C1 segment of cervical spinal cord (tissue), 14 donors: ENCODE measurements at places on chromosomes 7 and 10.

DNA sequence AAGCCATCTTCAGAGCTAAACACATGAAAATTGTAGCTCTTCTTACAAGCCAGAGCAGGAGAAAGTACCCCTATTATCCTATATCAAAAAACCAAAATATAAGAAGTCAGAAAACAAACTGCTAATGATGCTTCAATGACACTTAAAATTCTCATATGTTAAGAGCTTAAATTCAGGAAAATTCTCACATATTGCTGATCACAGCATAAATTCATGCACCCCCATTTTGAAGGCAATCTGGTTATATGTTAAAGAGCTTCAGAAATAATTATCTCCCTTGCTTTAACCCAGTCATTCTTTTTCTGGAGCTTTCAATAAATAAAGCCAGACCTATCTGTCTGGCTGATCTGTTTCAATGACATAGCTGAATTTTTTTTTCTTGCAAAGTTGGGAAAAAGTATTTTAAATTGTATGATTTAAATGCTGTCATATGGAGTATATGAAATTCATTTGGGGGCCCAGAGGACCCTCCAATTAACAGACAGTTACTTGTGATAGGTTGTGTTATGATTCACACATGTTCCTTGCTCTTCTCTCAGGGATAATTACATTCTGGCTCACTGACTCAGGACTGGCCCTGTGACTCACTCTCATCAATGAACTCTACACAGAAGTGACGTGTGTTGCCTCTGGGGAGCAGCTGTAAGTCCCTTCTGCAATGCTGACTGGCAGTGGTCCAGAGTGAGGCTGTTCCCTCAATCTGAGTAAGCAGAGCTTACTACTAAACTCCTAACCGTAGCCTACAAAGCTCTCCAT lies 85.2 kb downstream of the HGF start:
- DNase-seq = peak; percentile 31

DNA sequence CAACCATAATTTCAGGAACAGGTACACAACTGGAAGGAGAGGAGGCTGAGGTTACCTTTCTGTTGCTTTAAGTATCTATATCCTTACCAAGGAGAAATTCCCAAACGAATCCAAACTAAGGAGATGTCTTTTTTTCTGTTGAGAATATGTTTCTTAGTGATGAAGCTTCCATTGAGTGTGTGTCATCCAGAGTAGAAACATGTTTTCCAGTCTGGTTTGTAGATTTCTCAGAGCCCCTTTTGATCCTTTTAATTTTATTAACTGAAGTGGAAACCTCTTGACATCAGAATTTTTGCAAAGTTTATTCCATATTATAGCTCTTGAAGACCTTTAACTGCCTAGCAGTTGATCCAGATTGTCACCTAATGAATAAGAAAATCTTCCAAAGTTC lies 207.1 kb upstream of the FERD3L start:
- no peak for DNase-seq

- DNase-seq = no peak
Observed at GRCh38 chr7:100577507-100577906, 3.8 kb upstream of the SAP25 start.

GRCh38 chr10:94240491-94240890 lies 122.2 kb downstream of the NOC3L start:
- no peak for DNase-seq

- DNase-seq = no peak
Observed at GRCh38 chr7:4838626-4839334, 23.1 kb downstream of the PAPOLB start.

DNA sequence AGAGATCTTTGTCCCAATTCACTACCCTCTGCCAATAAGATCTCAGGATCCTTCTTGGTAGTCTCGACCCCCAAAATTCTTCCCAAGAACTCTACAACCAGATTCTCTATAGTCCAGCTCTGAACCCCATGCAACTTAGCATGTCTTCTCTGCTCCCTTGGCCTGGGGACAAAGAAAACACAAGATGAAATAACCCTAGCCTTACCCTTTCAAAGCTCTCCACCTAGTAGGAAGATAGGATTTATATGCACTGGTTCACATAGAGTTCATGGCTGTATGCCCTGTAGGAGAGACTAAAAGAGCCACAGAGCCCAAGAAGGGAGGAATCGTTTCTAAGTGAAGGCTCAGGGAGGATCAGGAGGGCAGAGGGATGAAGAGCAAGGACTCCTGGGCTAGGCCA lies 96.1 kb downstream of the PPP1R3C start:
- DNase-seq = no peak

DNA sequence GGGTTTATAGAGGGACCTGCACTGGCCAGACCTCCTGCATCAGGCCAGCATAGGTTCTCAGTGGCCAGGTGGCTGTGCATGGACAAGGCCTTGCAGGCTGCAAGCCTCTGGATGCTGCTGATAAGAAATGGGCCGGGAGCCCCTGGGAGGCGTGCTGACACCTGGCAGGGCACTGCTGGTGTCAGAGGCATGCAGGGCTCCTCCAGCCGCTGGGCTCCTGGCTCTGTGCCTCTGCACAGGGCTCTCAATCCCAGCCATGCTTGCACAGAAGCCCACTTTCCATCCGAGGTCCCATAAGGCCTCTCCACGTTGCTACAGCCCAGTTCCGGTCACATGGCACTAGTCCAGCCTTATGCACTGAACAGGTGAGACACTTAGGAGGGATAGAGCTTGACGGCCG lies 27.3 kb downstream of the ANTXRL start:
- DNase-seq = no peak

DNA sequence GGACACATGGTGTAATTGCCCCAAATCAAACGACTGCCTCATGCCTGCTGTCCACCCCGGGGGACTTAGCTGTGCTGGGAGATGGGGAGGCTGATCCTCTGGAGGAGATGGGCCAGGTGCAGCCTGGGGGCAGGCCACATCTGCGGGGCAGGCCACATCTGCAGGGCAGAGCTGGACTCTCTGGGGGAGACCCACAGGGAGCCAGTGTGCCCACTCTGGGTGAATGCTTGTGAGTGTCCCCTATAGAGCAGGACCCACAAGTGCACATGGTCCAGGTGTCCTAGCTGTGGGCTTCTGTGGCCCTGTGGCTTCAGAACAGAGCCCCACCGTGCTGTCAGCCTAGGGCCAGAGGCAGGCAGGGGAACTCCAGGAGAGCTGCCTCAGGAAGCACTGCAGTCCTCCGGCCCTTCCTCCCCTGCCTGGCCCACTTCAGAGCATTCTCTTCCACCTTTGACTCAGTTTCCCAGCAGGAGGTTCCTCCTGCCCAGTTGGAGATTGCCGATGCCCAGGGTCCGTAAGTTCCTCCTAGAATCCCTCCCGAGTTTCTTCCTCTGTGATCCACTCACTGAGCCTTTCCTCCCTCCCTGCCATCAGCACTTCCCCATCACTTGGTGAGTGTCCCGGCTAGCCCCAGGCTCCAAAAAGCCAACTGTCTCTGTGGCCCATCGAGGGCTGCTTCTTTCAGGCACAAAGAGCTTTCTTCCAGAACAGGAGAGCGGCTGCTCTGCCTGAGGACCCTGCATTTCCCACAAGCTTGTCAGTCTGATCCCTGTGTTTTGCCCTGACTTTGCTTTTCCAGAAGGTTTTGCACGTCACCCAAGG lies 50.3 kb downstream of the ADCYAP1R1 start:
- no peak for DNase-seq

GRCh38 chr10:35912615-35913569 lies 270.8 kb upstream of the FZD8 start:
- no peak for DNase-seq

DNA sequence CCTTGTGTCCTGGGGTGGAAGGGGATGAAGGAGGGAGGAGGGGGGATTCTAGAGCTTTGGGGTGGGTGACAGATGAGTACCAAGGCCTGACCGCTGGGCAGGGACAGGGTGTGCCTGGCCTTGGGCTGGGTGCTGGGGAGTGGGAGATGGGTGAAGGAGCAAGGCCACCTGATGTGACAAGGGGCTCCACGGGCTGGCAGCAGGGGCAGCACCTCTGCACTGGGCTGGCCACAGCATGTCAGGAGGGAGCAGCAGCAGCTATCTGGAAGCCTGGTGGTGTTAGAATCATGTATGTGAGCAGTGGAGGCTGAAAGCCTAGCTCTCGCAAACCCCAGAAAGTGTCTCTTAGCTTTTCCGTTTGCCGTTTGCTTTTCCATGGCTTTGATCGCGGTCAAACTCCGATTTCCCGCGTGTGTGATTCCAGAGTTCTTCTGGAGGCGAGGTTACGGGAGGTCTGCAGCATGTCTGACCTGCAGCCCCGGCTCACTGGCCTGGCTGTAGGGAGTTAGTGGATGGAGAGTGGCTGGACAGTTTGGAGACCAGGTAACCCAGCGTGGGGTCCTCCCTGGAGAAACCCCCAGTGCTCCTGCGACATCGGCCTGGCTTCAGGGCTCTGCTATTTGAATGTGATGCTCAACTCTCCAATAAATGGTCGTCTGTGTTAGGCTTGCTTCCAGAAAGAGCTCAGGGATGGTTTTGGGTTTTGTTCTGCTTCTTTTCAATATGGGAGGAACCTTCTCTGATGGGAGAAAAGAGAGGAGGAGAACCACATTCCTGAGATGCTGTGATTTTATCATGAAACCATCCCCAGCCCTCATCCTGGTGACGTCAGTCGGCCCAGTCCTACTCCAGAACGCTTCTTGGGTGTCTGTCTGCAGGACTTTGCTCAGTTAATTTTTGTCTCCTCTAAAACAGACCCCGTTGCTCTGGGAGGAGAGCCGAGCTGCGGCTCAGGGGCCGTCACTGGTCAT lies 105.5 kb downstream of the CUX1 start:
- DNase-seq = no peak

- no peak for DNase-seq
Observed at GRCh38 chr7:35854311-35854710, 53.5 kb downstream of the SEPTIN7 start.

GRCh38 chr10:125933693-125934092 lies 37.3 kb downstream of the FANK1 start:
- DNase-seq = no peak

- DNase-seq = no peak
Observed at GRCh38 chr10:133034092-133034491, 53.6 kb upstream of the ADGRA1 start.

- no peak for DNase-seq
Observed at GRCh38 chr7:152597507-152597906, 78.4 kb downstream of the XRCC2 start.

DNA sequence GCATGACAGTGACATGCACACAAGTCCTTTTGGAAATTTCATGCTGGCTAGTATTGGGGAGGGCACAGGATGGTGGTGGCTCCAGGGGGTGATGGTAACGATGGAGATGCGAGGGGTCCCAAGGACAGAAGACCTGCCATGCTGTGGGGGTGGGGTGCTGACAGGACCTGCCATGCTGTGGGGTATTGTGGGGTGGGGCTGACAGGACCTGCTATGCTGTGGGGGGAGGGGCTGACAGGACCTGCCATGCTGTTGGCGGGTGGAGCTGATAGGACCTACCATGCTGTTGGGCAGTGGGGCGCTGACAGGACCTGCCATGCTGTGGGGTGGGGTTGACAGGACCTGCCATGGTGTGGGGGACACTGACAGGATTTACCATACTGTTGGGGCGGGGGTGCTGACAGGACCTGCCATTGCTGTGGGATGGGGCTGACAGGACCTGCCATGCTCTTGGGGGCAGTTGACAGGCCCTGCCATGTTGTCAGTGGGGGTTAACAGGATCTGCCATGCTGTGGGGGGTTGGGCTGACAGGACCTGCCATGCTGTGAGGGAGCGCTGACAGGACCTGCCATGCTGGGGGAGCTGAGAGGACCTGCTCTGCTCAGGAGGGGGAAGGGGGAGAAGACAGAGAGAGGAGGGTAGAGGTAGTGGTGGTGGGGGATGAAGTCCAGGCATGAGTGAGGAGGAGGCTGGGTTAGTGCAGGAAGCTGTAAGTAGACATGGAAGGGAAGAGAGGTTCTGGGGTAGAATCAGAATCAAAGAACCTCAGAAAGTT lies 36.2 kb upstream of the RET start:
- no peak for DNase-seq

DNA sequence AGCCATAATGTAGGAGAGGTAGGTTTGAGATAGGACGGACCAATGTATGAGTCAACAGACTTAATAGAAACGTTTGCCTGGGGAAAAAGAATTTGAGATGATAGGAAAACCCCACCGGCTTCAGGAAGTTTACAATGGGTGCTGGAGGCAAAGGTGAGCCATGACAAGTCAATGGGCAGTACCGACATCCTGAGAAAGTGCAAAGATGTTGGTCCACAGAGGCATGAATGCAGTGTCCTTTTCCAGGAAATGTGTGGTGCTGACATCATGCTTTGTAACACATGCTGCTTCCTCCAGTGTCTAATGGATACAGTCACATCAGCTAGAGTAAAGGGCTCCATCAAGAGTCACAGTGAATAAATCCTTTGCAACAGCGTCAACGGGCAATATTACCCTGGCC lies 533.6 kb downstream of the INHBA start:
- DNase-seq = no peak

DNA sequence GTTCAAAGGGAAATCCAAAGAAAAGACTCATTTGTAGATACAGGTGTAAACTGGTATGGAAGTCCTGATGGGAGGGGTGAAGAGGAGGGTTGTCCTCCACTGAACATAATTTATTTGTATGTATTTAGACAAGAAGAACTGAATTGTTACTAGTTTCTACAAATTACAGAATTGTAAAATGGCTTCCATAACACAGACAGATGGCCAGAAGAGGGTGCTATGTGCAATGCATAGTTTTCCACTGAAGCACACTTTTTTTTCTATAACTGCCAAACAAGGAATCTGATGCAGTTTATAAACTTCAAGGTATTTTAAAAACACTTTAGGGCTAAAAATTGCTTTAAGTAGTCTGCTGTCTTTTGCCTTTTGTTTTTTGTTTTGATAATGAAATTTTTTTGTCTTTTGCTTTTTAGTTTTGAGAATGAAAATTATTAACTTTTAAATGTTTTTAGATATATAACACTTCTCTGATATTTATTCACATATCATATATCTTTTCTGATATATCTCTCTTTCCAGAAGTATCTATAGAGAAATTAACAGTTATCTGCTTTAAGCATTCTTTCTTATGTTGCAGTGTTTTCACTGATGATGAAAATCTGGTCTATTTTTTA lies 58.5 kb downstream of the PHYHIPL start:
- DNase-seq = no peak

- DNase-seq = no peak
Observed at GRCh38 chr10:21212348-21212747, 313.1 kb downstream of the SKIDA1 start.
